ENCODE measurements at places on chromosomes 11 and 22.

- DNase-seq, result no peak
Observed at GRCh38 chr11:129023968-129024676, 81.5 kb upstream of the TP53AIP1 start.

- no peak for DNase-seq
Observed at GRCh38 chr11:113504071-113504470, 28.9 kb upstream of the DRD2 start.

DNA sequence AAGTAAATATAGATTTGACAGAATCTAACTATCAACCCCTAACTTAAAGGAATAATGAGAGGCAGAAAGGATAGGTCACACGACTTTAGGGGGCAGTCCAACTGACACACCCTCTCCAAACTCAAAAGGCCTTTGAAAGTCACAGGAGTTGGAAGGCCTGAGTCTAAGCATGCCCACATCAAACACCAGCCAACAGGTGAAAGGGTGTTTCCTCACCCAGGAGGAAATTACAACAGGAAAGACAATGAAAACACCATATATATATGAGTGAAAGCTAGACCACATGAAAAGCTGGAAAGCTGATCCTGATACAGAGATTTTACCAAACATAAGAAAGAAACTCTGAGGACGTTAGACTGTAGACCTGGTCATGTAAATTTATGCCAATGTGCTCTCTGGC is 10.5 kb upstream of the DEPDC7 start:
- DNase-seq, result no peak

- DNase-seq, result no peak
Observed at GRCh38 chr22:45977003-45977411, at the start of gene WNT7B. Gene WNT7B, minus strand, starts transcription at chr22:45977162. Its CDS starts 408 bp downstream, at chr22:45976754.

GRCh38 chr11:40877256-40877655 is 582.2 kb downstream of the LRRC4C start:
- no peak for DNase-seq

- DNase-seq, result no peak
Observed at GRCh38 chr11:45755281-45755859, 49.6 kb upstream of the SLC35C1 start.

DNA sequence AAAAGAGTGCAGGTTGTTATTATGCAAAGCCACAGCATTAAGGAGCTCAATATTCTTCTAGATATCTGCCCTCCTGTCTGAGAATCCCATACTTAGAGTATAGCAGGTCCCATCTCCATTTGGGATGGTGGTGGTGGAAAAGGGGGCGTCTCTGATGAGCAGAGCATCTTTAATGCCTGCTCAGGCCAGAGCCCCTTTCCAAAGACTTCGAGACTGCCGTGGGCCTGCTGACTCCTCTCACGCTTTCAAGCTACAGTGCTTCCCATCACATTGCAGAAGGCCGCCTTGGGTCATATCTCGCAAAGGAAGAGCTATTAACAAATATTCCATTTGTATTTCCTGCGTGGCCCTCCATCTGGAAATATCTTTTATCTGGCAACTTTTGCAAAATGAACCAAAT is 10.9 kb downstream of the LMO2 start:
- DNase-seq, result no peak

GRCh38 chr11:35139722-35140282 is 831 bp downstream of the CD44 start:
- DNase-seq, result no peak

DNA sequence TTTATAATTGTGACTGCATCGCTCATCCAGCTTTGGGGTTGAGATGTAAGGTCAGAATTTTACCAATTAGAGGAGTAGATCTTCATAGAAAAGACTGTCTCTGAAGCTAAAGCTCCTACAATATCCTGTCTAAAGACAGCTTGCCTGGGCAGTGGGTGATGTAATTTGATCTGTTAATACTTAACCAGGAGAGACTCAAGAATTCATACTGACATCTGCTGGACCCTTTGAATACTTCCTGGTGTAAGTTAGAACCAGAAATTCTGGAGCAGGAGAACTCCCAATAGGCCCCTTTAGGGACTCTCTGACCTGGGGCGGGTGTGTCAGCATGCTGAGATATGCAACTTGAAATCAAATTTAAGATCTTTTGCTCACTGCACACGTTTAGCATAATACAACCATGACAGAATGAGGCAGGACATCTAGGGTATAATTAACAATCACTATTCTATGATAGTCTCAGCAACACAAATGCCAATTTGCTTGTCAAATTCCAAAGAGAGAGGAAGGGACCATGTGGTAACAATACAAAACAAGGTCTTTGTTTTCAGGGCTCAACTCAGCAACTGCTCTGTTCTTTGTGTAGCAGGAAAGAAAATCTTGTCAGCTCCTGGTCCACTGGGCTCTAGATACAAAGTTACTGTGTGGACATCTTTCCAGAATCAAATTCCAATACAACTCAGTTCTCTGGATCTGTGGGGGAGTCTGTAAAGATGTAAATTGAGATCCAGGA is 143.9 kb downstream of the INSC start:
- no peak for DNase-seq

DNA sequence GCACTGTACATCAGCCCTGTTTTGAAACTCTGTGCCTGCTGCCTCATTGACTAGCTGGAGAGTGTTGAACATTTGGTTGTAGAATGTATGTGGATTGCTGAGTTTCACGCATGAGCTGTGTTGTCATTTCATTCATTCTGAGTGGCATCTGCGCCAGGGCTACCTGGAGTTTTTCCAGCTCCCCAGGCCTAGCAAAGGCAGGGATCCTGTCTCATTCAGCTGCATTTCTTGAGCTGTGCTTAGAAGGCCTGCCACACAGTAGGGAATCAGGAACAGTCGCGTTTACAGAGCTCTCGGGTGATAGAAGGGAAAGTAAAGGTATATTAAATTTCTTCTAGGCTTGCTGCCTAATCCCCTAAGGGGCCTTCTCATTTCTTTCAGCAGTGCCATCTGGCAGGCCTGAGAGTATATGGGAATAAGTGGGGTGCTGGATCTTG is 44.3 kb downstream of the PTPRJ start:
- DNase-seq, result no peak

- no peak for DNase-seq
Observed at GRCh38 chr11:68325183-68325906, 13.0 kb downstream of the LRP5 start.

GRCh38 chr11:7690648-7691047 is 15.6 kb downstream of the OVCH2 start:
- no peak for DNase-seq

DNA sequence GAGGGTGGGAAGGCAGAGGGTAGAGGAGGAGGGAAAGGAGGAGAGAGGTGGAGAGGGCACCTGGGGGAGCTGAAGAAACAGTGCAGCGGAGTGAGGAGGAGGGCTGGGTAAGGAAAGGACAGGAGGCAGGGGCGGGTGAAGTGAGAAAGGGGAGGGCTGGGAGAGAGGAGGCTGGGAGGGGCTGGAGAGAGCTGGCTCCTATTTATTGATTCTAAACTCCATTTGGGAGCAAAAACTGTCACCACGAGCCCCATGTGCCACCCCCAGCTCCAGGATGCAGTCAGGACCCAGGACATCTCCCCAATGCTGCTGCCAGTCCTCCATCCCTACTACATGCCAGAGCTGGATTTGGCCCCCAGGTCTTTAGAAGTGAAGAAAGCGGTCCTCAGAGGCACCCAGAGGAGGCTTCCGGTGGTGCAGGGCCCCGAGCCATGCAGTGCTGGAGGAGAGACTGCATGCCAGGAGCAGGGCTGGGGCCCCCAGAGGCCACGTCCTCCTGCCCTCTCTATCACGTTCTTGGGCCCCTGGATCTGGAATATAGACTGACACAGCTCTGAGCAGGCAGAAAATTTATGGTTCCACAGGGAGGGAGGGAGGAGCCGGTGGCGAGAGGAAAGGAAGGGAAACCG is 53.7 kb downstream of the SLC22A12 start:
- no peak for DNase-seq

DNA sequence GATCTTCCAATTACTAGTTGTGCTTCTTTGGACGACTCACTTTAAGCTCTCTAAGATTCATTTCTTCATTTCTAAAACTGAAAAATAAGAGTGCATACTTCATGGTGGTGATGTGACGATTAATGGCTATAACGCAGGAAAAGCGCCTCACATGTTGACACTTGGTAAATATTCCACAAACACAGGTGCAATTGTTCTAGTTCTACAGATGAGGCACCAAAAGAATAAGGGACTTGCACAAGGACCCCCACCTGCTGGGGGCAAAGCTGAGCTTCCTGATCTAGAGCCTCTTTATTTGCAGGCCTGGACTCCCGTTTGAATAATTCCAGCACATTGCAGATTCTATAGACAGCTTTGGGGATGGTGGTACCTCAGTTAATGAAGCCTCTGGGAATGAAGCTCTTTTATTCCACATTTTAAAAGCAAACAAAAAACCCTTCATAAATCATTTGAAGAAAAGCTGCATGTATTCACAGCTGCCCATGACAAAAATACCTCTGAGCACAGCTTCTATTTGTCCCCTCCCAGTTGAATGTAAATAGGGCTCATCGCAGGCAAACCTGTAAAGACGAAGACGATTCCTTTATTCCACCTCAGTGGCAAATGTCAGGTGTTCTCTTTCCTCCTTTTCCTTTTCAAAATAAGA is 14.9 kb upstream of the CADM1 start:
- no peak for DNase-seq

GRCh38 chr11:103970701-103971249 is 65.7 kb upstream of the DDI1 start:
- DNase-seq, result no peak

GRCh38 chr11:114348200-114349191 is 51.8 kb downstream of the C11orf71 start:
- no peak for DNase-seq

- DNase-seq, result no peak
Observed at GRCh38 chr11:126415128-126415527, 59.6 kb downstream of the ST3GAL4 start.

- no peak for DNase-seq
Observed at GRCh38 chr11:75323609-75324008, 27.9 kb downstream of the ARRB1 start.

DNA sequence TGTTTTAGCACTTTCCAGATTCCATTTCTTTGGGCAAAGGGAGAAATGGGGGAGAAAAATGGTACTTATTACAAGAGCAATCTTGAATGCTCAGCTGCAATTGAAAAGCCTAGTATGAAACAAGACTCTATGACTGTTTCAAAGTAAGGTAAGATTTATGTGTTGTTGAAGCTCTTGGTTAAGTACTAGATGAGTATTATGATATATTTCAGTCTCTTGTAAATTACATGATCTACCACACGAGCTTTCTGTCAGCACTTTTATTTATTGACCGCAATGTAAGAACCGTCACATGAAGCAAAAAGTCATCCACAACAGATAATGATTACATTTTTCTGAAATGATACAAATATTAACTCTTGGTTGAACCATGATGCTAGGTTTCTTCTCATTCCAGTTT is 906.7 kb upstream of the CHORDC1 start:
- DNase-seq, result no peak

GRCh38 chr22:29083933-29084591 is 11.2 kb downstream of the KREMEN1 start:
- no peak for DNase-seq

- no peak for DNase-seq
Observed at GRCh38 chr22:36918586-36919284, 5.3 kb downstream of the CSF2RB start.

DNA sequence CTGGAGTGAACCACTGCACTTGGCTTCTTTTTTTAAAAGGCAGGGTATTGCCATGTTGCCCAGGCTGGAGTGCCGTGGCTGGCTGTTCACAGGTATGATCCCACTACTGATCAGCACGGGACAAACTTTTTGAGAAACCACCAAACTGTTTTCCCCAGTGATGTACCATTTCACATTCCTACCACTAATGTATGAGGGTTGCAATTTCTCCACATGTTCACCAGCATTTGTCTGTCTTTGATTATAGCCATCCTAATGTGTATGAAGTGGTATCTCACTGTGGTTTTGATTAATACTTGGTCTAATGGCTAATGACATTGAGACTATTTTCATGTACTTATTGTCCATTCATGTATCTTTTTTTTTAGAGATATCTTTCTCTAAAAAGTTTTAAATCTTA is 41.5 kb upstream of the EP300 start:
- DNase-seq, result no peak

- no peak for DNase-seq
Observed at GRCh38 chr22:35835998-35836691, 118.5 kb downstream of the APOL5 start.

- DNase-seq, result peak; percentile 77
Observed at GRCh38 chr11:118911880-118912741, 13.6 kb downstream of the BCL9L start.

- no peak for DNase-seq
Observed at GRCh38 chr11:40149721-40150120, 1309.7 kb downstream of the LRRC4C start.

DNA sequence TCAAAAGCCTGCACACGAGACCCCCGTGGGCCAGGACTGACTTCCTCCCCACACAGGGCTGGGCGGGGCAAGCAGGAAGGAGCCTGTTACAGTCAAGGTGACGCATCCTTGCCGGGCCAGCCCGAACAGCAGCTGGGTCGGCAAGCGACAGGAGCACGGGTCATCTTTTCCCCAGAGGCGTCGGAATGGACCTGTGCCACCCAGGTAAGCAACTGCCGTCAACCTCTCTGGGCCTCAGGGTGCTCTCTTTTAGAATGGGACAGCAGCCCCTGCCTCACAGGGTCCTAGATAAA is at the start of gene CYTH4:
CYTH4 (plus strand) TSS at position 124 of the 293 bp plus-strand sequence; CDS start at position 186, 62 bp downstream.
- DNase-seq, result peak; percentile 75

DNA sequence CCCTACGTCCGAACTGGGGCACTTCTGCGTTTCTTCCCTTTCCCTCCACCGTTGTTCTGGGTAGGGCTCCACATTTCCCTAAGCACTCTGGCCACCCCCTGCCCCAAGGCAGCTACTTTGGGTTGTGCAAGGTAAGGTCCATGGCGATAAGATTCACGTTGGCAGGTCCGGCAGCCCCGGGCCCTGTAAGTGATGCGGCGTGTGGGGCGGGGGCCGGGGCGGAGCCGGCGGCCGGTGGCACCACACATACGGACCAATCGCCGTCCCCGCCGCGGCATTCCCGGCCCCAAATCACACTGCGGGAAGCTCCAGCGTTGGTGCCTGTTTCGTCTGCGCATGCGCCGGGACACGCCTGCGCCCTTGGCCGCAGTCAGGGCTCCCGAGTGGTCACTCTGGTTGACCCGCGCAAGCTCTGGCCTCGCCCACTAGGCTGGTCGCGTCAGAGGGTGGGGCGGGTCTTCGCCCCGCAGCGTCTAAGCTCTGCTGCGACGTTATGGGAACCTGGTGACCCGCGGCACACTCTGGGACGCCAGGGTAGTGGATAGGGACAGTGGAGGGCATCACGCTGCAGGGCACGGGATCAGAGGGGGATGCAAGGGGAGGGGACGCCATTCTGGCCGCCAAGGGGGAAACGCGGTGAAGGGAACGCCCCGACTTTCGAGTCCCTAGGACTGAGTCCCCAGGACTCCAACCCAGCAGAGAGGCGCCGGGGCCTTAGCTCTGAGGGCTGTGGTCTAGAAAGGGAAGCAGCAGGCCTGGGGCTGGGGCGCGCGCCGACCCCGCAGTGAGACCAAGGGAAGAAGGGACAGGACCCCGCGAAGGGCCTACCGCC is 1.6 kb downstream of the FADS1 start:
- DNase-seq, result no peak

DNA sequence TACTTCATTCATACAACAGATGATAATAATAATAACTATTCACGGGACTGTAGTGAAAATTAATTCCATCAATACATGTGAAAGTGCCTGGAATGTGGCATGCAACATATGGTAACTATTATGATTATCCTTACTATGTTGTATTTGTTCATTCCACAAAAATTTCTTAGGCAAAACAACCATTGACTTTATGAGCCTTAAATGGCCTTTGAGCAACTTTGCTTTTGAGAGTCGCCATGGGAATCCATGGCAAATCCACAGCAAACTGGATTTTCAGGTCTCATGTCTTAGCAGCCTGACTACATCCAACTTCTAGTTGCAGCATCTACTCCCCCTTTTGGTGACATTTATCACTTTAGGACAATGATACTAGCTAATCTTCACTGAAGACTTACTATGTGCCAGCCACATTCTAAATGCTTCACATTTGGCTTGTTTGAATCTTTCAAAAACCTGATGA is 56.8 kb downstream of the SLC1A2 start:
- DNase-seq, result no peak
